Thoracic aorta (tissue), 2 donors: ENCODE measurements at places on chromosomes 11 and 22. TPM values are rescaled to one million over a fixed set of nuclear protein-coding genes. Genes with fewer than 3 reads are reported as not detected.

The PHF21A gene
- 62.3 TPM for total RNA-seq

The SMDT1 gene
- total RNA-seq = 6.1 TPM

- no peak for DNase-seq
Measured at GRCh38 chr11:57403802-57404147, 13.3 kb upstream of the PRG2 start.

- DNase-seq = no peak
Measured at GRCh38 chr11:18330921-18331320, 8.6 kb downstream of the GTF2H1 start.

GRCh38 chr22:44995105-44995514, 14.7 kb downstream of the PHF21B start:
- no peak for DNase-seq

DNA sequence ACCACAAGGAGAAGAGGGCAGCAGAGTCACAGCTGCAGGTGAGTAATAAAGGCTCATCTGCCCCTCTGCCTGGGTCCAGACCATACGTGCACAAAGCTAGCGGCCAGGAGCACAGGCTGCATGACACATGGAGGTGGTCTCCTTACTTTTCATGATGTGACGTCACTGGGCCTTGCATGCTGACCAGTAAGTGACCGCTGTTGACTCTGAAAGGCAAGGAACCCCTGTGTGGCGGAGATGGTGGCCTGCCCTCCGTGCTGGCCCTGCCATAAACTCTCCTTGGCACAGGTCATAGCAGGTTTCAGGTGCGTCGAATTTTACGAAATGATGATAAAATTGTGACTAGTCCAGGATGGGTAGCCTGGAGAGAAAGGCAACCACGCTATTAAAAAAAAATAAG, 7.6 kb upstream of the PARVG start:
- no peak for DNase-seq

- no peak for DNase-seq
Measured at GRCh38 chr22:24728790-24729637, 45.5 kb downstream of the PIWIL3 start.

DNA sequence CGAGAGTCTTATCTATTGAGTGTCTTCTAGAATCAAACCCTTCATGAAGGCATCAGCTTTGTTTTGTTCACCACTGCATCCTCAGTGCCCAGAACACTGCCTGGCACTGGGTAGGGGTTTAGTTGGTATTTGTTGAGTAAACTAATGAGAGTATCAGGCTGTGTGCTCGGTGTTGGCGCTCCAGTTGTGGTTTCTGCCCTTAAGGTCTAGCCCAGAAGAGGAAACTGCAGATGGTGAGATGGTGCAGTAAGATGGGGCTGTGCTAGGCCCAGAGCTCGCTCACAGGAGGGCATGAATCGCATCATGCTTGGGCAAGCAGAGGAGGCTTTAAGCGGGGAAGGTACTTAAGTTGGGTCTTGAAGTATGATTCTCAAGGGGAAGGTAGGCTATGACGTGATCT, 97.2 kb downstream of the FBXO7 start:
- DNase-seq = no peak

DNA sequence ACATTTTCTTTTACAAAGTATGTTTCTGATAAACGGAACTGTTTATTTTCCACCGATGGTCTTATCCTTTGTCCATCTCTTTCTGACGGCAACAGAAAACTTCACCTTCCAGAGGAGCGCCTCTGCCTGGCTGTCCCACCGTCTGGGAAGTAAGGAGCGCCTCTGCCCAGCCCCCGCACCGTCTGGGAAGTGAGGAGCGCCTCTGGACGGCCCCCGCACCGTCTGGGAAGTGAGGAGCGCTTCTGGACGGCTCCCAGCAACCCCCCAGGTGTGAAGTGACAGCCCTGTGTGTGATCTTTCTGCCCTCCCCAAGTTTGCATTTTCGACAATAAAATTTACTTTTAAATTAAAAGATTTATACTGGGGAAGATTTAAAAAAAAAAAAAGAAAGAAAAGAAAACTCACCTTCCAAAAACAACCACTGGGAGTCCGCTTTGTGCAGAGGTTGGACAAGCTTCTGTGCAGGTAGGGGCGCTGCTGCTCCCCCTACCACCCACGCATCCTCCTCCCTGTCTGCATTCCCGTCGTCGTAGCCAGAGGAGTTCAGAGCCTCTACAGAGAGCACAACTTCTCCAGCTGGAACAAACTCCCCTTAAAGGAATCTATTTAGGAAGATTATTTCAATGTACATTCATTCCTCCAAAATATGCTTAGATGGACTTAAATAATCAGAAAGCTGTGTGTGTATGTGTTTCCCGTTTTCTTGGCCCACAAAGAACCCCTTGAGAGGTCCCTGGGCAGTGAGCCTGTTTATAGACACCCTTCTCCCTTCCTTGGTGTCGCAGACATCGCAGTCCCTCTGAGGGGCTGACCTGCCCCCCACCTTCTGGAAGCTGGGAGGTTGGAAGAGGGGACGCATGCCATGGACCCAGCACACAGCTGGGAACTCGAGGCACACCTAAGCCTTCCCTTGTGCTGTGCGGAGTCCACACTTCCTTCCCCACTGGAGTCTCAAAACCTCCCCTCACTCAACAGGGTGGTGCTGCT, 849 bp upstream of the APOBEC3B start:
- DNase-seq = no peak

GRCh38 chr22:42360348-42360747, 71.9 kb downstream of the NFAM1 start:
- DNase-seq = no peak

DNA sequence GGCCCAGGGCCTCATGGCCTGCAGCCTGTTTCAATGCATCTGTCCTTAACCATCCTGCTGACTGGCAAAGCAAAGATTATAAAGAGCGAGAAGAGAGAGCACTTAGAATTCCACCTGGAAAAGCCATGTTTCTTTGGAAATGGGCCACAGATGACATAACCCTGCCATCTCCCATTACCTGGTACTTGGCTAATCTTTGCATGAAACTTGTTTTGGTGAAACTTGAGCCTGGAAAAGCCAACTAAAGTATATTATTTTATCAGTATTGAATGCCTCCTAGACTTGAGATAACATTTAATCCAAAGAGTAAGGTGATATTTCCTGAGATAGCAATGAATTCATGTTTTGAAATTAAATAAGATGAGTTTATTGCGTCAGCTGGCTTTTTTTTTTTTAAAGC, 72.6 kb downstream of the NAV2 start:
- DNase-seq = no peak

- DNase-seq = no peak
Measured at GRCh38 chr11:78957476-78958245, 383.0 kb upstream of the NARS2 start.

- DNase-seq = no peak
Measured at GRCh38 chr22:26554956-26555355, 35.0 kb downstream of the TPST2 start.

DNA sequence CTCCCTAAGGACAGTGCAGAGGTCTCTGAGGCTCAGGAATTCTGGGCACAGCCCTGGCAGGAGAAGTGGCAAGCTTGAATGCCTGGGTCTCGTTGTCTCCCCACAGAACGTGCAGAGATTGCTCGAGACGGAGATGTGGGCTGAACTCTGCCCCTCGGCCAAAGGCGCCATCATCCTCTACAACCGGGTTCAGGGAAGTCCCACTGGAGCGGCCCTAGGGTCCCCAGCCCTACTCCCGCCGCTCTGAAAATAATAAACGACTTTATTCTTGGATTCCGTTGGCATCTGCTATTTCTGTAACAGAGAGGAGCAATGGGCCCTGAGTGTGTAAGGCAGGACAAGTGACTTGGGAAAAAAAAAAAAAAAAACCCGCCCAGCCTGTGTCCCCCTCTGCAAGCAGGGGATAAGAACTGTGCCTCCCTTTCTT, 591 bp upstream of the DNAJC4 start:
- DNase-seq = no peak

DNA sequence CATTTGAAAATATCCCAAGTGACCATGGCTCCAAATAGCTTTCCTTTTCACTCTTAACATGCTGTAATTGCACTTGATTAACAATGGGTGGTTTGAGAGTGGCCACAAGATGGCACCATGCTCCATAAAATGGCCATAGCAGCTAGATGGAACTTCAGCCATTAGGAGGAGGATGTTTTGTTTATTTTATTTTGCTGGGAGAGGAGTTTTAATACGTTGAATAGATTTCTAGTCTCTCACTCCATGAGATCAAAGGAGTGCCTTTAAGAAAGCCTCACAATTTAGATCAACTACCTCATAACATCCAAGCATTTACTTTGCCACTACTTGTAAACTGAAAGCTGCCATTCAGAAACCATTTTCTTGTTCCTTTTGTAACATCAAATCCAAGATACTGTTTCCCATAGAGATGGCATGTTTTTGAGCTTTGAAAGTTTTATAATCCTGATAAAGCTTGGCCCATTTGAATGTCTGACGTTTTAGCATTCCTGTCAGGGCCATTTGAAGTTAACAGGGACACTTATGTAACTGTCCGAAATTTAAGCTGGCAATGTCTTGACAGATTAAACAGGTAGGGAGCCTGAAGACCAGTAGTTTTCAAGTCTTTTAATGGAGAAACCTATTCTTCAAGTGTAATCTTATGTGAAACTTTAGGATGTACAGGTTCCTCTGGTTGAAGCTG, 4.7 kb downstream of the FEN1 start:
- peak; percentile 31 for DNase-seq
